ENCODE measurements at places on chromosomes 1 and 21.

DNA sequence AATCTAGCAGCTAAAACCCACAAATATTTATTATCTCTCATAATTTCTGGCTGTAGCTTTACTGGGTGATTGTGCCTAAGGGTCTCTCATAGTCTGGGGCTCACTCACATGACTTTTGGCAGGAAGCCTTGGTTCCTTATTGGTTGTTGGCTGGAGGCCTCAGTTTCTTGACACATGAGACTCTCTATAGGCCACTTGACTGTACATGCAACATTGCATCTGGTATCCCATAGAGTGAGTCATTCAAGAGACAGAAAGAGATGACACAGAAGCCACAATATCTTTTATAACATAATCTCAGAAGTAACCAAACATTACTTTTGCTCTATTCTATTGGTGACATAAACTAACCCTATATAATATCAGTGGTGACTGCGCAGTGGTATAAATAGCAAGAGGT is 128.5 kb upstream of the HNRNPU start:
- no peak for DNase-seq

GRCh38 chr1:23594927-23595353 is 35.6 kb upstream of the ID3 start:
- DNase-seq: no peak

DNA sequence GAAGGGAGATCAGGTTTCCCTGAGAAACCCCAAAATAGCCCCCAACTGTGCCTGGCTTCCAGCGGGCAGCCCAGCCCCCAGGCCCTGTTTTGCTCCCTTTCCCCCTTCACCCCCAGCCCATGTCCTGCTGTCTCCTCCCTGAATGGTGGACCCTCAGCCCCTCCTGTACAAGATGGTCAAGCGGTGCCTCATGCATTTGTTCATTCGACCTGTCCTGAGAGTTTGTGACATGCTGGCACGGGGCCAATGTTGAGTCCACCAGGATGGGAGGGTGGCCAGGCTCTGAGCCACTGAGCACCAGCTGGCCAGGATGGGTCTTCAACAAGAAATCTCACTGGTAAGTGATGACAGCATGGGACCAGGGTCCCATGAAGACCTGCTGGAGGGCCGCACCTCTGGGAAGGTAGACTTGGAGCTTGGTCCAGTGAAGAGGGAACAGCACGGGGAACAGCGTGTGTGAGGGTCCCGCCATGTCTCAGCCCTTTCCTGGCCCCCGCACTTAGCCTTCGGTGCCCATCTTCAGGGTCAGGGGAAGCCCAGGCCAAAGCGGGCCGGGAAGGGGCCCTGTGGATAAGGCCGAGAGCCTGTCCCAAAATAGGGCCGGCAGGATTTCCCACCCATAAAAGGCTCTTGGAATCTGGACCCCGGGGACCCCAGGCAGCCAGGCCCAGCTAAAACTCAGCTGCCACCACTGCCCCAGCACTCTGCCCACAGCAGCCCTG is at the start of gene CALML6:
CALML6 (plus strand) TSS at position 290 of the 722 bp plus-strand sequence; CDS start at position 311, 21 bp downstream.
- DNase-seq: no peak

GRCh38 chr1:195941795-195942194 is 666.4 kb downstream of the KCNT2 start:
- no peak for DNase-seq

- DNase-seq: no peak
These were observed 11.2 kb downstream of the LAPTM5 start for GRCh38 chr1:30746212-30747032.

GRCh38 chr1:200150006-200150405 is 122.5 kb downstream of the NR5A2 start:
- no peak for DNase-seq

GRCh38 chr1:113769601-113769970 is 10.3 kb upstream of the PHTF1 start:
- no peak for DNase-seq

- no peak for DNase-seq
These were observed 15.9 kb upstream of the SRSF4 start for GRCh38 chr1:29197590-29197924.

- peak; percentile 66 for DNase-seq
These were observed 161.1 kb upstream of the COL6A1 start for GRCh38 chr21:45820171-45821091.

GRCh38 chr1:167328816-167329483 is 108.3 kb downstream of the POU2F1 start:
- no peak for DNase-seq

DNA sequence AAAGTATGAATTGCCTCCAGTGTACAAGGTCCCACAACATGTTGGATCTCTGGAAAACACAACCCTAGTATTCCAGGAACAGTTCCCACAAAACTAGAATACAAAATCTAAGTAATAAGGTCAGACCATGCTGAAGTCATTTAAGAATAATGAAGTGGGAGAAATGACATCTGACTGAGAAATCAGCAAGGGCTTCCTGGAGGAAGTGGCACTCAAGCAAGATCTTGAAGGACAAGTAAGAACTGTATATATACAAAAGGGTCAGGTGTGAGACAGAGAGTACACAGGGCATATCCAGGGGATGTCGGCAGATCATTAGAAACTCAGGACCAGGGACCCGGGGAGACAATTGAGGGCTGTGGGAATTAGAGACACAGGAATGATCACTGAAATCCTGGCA is 18.7 kb downstream of the MIS18A start:
- no peak for DNase-seq

DNA sequence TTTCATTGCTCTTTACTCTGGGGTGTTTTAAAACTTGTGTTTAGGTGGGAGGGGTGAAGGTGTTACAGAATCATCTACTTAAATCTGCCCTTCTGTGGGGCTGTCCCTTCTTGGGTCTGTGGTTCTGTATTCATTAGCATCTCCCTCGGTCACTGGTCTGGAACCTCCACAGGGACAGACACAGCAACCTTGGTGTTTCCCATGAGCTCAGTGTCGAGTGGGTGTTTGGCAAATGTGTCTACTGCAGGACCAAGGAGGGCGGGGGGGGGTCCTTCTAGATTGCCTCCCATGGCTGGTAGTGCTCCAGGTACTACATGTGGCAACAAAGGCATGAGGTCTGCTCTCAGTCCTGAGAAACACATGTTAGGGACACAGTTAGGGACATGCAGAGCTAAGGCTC is 273.4 kb downstream of the PCP4 start:
- DNase-seq: no peak

DNA sequence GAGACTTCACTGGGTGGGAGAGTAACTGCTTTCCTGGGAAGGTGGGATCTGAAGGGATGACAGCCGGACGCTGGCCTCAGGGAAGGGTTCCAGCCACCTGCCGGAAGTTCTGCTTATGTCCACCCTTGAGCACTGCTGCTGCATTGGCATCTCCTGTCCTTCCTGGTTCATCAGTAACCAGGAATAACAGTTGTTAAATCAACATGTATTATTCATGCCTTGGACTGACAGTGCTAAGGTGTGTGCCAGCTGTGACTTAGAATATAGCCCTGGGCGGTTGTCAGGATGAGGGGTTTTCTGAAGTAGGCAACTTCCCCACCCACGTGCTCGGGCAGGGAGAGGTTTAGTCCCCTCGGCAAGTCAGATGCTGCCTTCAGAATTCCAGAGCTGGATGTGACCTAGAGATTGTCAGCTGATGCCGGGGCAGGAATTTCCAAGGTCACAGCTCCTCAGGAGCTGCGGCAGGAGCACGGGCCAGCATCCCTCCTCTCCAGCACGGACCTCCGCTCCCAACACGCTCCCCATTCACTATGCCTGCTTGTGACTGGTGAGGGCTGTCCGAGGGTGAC is 17.9 kb downstream of the CLDN14 start:
- DNase-seq: no peak

GRCh38 chr1:108190001-108190634 is 10.0 kb downstream of the SLC25A24 start:
- DNase-seq: no peak

DNA sequence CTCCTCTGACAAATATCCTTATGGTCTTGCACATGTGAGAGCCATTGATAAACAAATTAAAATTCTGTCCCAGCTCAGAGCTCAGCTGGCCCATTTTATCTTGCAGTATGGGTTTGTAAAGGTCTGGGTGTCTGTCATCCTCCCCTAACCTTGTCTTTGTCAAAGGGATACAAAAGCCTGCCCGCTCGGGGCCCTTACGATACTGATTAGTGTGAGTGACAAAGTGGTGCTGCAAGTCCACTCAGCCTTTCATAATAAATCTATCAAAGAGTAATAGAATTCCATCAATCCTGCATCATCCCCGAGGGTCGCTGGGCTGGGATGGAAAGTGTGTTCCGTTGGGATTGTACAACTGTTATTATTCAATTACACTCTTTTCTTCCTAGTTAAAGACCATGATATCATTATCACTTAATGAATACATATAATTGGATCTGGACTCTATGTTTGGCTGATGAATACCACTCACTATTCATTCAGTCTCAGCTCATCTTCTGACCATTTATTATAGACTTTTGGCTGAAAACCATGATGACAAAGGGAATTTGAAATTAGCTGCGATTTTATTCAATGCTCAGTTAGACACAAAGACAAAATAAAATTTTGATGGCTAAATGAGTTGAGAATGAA is 122.5 kb upstream of the FOXD3 start:
- DNase-seq: no peak

DNA sequence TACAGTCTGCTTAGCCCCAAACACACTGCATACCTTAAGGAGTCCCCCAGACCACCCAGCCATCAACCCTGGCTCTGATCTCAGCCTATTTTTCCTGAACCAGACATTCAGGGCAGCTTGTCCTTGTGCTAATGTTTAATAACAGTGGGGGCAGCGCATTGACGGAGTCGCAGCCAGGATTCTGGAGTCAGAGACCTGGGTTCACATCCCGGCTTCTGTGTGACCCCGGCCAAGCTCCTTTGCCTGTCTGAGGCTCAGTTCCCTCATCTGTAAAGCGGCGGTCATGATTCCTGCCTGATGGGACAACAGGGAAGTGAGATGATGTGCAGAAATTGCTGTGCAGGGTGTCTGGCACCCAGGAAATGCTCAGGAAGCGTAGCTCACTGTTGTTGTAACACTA is 63.1 kb downstream of the MATN1 start:
- no peak for DNase-seq

DNA sequence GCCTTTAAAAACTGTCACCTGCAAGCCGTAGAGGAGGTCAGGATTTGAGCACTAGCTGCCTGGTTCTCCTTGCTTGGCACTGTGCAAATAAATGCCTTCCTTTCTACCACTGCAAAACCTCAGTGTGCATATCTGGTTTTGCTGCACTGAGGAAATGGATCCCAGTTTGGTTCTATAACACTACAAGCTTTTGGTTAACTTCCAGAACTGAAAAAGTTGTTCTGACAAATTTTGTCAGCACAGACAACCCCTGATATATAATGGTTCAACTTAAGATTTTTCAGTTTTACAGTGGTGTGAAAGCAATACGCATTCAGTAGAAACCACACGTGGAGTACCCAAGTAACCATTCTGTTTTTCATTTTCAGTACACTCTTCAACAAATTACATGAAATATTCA is 29.8 kb upstream of the GALNT2 start:
- no peak for DNase-seq

- DNase-seq: no peak
These were observed 192.5 kb upstream of the ZRANB2 start for GRCh38 chr1:71273334-71273733.

- DNase-seq: no peak
These were observed 11.2 kb upstream of the SRARP start for GRCh38 chr1:15992582-15993500.

GRCh38 chr1:41465741-41466140 is 18.7 kb downstream of the EDN2 start:
- no peak for DNase-seq

DNA sequence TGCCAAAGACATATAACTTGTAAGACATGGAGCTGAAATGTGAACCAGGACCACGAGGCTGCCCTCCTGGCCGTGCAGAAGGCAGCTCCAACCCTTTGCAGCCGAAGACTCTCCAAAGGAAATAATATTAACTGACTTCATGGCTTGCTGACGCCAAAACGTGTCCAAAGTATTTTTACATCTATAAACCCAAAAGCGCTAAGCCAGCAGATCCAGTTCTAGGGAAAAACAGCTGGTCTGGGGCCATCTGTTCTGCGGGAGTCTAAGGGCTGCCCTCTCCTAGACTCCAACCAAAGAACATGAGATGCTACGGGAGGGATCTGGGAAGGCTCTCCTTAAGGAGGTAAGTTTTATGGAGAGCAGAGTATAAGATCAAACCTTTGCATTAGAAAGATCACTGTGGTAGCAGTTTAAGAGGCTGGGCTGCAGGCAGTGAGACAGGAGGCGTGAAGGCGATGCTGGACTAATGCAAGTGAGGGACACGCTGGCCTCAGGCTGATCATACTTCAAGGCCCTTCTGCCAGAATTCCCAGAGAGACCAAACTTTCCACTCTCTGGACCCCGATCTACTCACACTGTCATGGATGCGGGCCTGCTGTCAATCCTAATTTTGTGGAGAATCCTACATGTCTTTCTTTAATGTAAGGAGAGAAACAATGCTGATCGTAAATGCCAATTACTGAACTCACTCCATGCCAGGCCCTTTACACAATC is 1.2 kb downstream of the TMEM53 start:
- DNase-seq: no peak

- no peak for DNase-seq
These were observed 224.1 kb downstream of the COL11A1 start for GRCh38 chr1:102884238-102884637.
